ENCODE measurements at places on chromosomes 6 and 20.

GRCh38 chr6:100626721-100627120 is 162.0 kb upstream of the SIM1 start:
- no peak overlapping the region for H3K4me3 ChIP-seq
- H3K4me1 ChIP-seq, result no peaks in the 10 kb centered on the region
- no peaks in the 10 kb centered on the region for H3K27me3 ChIP-seq
- no peak for DNase-seq
- peaks cover 33% of the 10 kb centered on the region for H3K36me3 ChIP-seq

DNA sequence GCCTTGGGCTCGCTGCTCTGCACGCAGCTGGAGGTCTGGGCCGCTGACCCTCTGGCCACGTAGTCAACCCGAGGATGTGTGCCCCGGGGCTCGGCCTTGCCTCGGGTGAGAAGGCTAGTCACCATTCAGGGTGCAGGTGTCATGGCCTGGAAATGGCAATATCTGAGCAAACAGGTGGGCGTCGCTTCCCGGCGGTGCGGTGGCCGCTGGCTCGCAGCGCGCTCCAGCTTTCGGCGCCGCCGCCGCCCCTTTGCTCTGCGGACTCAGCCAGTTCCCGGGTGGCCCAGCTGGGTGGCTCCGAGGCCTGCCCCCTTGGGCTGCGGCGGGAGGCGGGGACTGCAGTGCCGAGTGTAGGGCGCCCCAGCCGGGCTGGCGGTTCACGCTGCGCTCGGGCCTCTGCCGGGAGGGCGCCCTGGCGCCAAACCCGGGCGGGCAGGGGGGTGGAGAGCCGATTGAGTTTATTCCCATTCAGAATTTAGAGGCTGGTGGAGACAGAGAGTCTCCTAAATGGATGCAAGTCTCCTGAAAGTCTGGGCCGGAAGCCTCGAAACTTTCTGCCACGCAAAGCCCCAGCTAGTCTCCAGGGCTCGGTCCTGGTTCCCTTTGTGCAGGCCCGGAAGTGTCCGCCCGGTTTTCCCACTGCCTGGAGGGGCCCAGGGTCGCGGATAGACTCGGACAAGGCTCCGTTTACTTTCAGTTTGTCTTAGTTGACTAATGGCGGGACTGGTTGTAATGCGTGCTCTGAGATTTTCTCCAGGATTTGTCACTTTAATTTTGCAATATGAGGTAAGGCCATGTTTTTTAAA is 11.3 kb upstream of the TFAP2A start:
- no peak overlapping the region for H3K27ac ChIP-seq
- H3K4me1 ChIP-seq, result peaks cover 18% of the 10 kb centered on the region
- H3K36me3 ChIP-seq, result no peaks in the 10 kb centered on the region
- H3K27me3 ChIP-seq, result peaks cover 70% of the 10 kb centered on the region
- DNase-seq, result no peak

GRCh38 chr6:106098383-106099234 is 12.5 kb downstream of the PRDM1 start:
- DNase-seq, result peak; percentile 94
- H3K36me3 ChIP-seq, result peaks cover 67% of the 10 kb centered on the region
- H3K4me1 ChIP-seq, result peaks cover 80% of the 10 kb centered on the region

GRCh38 chr6:22271081-22271480 is 25.8 kb downstream of the PRL start:
- H3K27ac ChIP-seq, result no peak overlapping the region
- no peaks in the 10 kb centered on the region for H3K27me3 ChIP-seq
- no peak for DNase-seq
- H3K36me3 ChIP-seq, result no peaks in the 10 kb centered on the region

- DNase-seq, result peak; percentile 20
- H3K27me3 ChIP-seq, result peaks cover 46% of the 10 kb centered on the region
- H3K36me3 ChIP-seq, result no peaks in the 10 kb centered on the region
- H3K27ac ChIP-seq, result no peak overlapping the region
These were observed 185.6 kb downstream of the OR2B2 start for GRCh38 chr6:27726619-27727023.

DNA sequence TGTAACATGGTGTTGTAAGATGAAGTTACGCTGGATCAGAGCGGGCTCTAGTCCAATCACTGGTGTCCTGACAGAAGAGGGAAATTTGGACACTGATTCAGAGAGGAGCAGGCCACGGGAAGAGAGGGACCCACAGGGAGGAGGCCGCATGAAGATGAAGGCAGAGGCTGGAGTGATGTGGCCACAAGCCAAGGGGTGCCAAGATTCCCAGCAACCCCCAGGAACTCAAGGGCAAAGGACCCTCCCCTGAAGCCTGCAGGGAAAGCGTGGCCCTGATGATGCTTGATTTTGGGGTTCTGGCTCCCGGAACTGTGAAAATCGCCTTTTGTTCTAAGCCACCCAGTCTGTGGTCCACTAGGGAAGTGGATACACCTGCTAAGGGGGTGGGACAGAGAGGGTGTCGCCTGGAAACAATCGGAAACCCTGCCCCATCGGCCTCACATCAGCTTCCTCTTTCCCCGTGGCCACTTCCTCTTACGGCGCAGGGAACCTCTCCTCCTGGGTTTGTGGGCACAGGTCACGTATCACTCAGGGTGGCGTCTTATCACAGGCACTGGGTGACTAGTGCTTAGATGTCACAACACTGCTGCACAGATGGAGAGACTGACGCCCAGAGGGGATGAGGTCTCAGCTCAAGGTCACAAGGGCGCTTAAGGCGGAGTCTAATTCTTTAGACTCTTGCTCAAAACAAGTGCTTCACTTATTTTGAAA is 58.0 kb downstream of the SULF2 start:
- peak overlapping the region; percentile 61 for H3K4me3 ChIP-seq
- no peaks in the 10 kb centered on the region for H3K36me3 ChIP-seq
- H3K4me1 ChIP-seq, result peaks cover 22% of the 10 kb centered on the region
- peak overlapping the region; percentile 87 for H3K27ac ChIP-seq
- no peaks in the 10 kb centered on the region for H3K27me3 ChIP-seq
- peak; percentile 88 for DNase-seq

All from activated CD4-positive, alpha-beta memory T cell treated with anti-CD3 and anti-CD28 coated beads for 36 hours (primary cell).